ENCODE measurements at places on chromosomes 3 and 15.

GRCh38 chr15:43346305-43346704 lies 15.9 kb upstream of the LCMT2 start:
- DNase-seq = no peak

GRCh38 chr3:46321461-46322104 lies 32.3 kb upstream of the CCR2 start:
- no peak for DNase-seq

GRCh38 chr15:68504681-68505170 lies 72.8 kb upstream of the ITGA11 start:
- no peak for DNase-seq

DNA sequence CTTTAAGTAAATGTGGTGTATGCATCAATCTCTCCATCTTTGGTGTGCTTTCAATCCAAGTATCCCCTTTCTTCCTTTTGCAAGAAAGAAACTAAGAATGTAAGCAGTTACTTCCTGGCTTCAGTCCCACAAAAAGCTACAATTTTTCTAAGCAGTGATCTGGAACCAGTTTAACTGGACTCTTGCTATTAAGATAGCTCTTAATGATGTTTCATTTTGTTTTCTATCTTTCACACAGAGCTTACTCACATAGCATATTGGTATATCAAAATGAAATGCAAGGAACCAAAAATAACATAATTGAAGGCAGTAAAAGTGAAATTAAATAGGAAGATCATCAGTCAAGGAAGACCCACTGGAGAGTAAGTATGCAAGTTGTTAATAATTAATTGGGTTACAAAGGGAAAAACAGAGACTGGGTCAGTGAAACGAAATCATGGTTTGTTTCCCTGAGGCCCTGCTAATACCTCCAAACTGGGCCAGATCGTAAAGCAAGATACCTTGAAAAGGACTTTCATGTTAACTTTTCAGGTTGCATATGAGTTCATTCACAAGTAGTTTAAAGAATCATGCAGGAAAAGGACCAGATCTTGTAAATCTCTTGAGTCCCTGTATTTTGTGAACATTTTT lies 41.9 kb downstream of the GPR160 start:
- DNase-seq = no peak

DNA sequence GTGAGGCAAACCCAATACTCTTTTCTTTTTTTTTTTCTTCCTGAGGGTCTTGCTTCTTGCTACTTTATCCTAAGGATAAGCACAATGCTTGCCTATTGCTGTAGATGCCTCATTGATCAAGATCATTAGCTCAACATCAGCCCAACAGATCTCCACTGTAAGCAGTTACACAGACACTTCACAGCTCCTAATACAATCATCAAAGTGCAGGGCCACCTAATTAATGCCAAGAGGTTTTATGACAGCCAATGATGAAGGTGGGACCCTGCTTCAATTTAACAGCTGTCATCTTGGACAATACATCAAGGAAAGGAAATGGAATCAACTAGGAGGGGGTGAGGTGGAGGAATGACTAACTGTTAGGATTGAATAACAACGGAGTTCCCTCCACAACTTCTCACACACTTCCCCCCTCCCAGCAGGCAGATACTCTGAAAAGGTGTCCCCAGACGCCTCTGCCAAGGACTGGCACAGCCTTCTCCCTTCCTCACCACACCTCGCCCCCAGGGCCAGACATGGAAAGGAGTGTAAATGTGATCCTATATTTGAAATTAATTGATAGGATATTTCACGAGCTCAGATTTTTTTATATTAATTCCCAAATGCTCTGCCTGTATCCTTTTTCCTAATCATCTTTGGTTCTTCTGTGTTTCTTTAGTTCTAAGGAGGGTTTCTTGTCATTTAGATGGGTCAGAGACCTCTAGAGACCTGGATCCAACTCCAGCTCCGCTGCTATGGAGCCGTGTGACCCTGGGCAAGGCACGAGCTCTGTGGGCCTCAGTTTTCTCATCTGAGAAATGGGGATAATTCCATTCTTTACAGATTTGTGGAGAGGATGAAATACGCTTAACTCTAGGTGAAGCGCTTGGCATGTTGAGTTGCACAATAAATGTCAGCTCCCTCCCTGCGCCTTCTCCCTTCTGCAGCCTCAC lies 1.2 kb downstream of the DCLK3 start:
- DNase-seq = no peak

- no peak for DNase-seq
These were observed 68.6 kb downstream of the ST6GAL1 start for GRCh38 chr3:186998937-186999368.

GRCh38 chr3:34106879-34107278 lies 308.4 kb downstream of the PDCD6IP start:
- peak; percentile 9 for DNase-seq

DNA sequence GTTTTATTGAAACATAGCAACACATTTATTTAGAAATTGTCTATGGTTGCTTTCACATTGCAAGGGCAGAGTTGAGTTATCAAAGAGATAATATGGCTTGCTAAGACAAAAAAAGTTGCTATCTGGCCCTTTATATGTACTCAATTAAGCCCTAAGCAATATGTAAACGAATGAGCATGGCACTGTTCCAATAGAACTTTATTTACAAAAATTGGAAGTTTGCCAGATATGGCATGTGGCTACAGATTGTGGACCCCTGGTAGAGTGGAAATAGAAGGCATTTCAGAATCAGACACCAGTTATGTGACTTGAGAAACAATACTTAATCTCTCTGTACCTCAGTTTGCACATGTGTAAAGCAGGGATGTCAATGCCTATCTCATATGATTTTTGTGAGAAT lies 515.6 kb upstream of the SGO1 start:
- DNase-seq = no peak

GRCh38 chr3:127844326-127844942 lies 22.1 kb upstream of the MGLL start:
- no peak for DNase-seq

DNA sequence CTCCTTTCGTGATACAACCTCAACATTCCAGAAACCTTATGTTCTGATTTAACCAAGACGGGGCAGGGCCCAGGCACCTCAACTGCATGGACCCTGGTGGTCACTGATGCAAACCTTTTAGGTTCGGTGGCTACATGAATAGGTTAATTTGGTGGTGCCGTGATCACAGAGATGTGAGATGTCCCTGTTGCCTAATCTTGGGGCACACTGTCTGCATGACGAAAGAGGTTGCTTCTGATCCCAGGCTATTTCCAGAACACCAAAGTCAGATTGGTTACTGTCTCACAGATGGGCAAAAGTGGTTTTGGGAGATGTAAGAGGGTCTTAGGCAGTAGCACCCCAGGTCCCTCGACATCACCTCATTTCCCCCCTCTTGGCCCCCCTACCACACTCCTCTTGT lies 4.0 kb upstream of the CCR1 start:
- no peak for DNase-seq

GRCh38 chr3:81554388-81554787 lies 207.1 kb downstream of the GBE1 start:
- DNase-seq = no peak

DNA sequence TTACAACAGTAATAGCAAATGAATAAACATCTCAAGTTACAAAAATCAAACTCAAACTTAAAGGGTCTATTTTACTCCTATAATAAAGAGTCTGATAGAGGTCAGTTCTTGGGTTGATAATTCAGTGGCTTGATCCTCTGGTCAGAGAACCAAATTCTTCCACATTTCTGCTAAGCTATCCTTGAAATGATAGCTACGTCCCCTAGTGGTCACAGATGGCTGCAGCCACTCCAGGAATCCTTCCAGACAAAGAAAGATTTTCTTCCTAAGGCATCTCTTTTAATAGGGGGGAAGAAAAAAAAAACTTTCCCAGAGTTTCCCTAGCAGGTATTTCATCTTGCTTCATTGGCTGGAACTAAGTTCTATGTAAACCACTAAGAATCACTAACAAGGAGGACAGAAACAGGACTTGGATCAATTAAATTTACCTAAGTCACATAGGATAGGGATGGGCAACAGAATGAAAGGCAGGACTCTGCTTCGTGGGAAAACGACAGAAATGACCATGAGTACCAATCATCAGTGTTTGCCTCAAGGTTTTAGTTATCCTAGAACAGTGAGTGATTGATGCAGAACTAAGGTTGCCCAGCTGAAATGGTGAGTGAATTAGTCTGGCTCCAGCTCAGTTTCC lies 160.7 kb downstream of the STAC start:
- no peak for DNase-seq

DNA sequence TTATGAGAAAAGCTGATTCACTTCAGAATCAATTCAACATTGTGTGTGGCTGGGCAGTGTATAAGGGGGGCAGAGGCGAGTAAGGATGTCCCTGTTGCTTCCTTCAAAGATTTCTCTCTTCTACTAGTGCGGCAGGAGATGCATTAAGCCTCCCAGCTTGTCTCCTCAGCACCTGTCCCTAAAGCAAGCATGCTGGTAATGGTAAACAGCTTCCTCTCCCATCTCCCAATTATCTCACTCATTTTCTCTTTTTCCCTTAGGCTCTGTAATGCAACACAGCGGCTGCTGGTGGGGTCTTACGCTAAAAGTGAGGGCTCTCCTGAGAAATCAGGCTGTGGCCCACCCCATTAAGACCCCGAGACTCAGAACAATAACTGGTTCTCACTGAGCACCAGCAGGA lies 306.4 kb upstream of the ROPN1 start:
- DNase-seq = no peak

DNA sequence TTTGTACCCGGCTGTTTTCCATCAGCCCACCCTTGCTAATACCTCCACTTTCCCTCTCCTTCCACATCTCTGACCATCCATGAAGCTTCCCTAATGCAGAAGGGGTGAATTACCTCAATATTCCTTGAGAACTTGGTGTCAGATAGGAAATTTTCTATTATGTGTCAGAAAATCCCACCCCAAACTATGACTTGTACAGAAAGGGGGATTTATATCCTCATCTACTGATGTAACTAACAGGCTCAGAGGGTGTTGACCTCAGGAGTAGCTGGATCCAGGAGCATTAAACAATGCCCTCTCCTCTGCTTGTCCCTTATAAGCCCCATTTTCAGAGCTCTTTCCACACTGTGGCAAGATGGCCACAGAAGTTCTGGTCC lies 242.8 kb upstream of the TLE3 start:
- no peak for DNase-seq

DNA sequence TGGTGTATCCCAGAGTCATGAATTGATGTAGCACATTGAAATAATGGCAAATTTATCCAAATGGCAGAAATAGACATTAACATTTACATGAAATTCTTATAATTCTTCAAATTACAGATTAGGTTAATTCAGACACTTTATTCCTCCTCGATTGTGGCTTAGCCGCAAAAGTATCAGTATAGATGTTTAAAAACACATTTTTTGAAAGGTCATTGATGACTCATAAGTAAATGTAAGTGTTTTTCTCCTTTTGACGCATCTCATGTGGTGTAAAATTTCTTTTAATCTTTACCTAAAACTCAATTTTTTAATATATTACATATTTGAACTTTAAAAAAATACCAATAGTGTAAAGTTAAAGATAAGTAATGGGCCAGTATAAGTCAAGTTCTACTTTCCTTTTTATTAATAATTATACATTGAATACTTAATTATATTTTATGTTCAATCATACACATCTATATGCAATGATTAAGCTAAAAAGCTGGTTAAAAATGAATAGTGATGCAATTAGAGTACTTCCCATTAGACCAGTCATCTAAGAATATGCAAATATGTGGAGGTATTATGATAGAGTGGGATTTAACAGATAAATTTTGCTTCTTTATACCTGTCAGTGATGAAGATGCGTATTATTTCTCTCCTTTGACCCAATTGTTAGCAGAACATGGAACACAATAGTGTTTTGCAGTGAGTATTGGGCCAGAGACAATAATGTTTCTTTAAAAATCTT lies 678.1 kb upstream of the DPPA4 start:
- no peak for DNase-seq

- DNase-seq = no peak
These were observed 3.8 kb upstream of the KLHL40 start for GRCh38 chr3:42681361-42682038.

GRCh38 chr3:11510001-11510340 lies 133.7 kb downstream of the VGLL4 start:
- DNase-seq = no peak

- no peak for DNase-seq
These were observed 223.1 kb downstream of the MEIS2 start for GRCh38 chr15:36877294-36877693.

GRCh38 chr15:36008719-36009118 lies 462.8 kb upstream of the DPH6 start:
- no peak for DNase-seq

GRCh38 chr3:53749448-53749847 lies 96.8 kb downstream of the CHDH start:
- DNase-seq = peak; percentile 32

GRCh38 chr3:49165771-49166751 lies at the start of gene CCDC71:
TSS of gene CCDC71 (minus strand) at chr3:49166331. CDS start at chr3:49164208, 2,123 bp downstream.
- DNase-seq = peak; percentile 73

DNA sequence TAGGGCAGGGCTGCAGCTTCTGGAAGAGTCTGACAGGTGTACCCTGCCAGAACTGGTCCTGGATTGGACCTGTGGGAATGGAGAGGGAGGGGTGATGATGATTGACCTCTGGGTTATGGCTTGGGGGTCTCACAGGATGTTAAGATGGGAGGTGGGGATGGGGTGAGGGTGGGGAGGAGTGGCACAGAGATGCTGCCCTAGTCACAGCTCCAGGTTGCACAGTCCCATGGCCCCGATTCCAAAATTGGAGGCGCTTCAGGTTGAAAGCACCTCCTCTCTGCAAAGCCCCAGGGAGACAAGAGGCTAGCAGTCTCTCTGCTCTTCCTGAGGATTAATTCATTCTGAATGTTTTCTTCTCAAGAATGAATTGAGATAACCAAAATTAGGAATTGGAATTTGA lies 101.4 kb downstream of the FAM43A start:
- DNase-seq = no peak

GRCh38 chr3:136516095-136516494 lies 236.1 kb downstream of the STAG1 start:
- DNase-seq = no peak

- DNase-seq = peak; percentile 82
These were observed 33.9 kb downstream of the MYO5C start for GRCh38 chr15:52261498-52262242.

DNA sequence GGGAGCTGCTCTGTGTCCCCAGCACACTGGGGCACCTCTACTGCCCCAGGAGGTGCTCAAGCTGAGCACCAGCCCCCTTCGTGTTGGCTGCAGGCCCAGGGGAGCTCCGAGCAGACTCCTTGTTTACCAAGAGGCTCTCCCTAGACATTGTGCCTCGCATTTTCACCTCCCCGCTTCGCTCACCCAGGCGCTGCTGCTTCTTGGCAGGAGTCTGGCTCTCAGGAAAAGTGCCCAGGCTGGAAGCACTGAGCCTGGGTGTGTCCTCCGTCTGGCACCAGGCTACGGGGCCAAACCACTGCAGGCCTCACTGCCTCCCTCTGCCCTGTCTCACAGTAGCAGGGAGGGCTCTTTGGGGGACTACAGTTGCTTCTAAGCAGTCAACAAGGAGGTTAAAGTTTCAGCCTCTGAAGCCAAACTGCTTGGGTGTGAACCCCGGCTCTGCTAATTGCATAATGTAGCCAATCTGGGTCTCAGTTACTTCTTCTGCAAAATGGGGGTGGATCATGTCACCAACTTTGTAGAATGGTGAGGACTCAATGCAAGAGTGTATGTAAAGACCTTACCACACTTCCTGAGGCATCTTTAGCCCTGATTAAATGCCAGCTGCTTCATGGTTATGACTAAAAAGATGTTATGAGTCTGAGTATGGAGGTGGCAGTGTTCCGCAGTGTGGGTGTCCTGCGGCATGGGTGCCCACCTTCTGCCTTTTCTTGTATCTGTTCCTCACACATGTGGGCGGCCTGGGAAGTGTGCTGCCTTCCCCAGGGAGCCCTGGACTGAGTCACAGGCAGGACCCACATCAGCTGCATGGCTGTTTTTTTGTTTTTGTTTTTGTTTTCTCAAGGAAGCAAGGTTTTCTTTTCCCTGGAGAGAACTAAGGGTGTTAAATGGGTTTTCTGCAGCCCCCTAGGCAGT lies 88.9 kb downstream of the CLSTN2 start:
- DNase-seq = no peak

- no peak for DNase-seq
These were observed 57.7 kb downstream of the ITGA11 start for GRCh38 chr15:68374168-68374745.

Data from stimulated activated naive B cell treated with anti-CD40 and anti-IgM and Interleukin-4, amounts not matched to agents 10 μg/mL and 1 μg/mL and 100 μg/mL, for 72 hours (primary cell).